Omental fat pad (tissue), 4 donors: ENCODE measurements at places on chromosomes 12 and 14.
A peak's percentile ranks its signal among the peaks of the same experiment; 100 is the strongest.

- DNase-seq: no peak
These were observed 29.5 kb downstream of the CEP170B start for GRCh38 chr14:104894331-104895206.

DNA sequence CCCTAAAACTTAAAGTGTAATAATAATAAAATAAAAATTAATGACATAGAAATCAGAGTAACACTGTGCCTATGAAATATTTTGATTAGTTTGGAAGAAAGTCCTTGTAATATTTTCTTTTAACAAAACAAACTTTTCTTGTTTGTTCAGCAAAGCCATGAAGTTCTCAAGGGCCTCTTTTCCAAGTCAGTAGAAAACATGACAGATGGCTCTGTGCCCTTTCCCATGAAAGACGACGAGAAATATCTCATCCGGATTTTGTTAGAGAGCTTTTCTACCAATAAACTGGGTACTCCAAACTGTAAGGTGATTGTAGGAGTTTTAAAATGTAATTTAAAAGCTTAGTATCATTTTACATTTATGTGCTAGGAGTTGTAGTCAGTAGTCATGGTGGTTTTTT, 54.5 kb upstream of the ASPG start:
- no peak for DNase-seq

- no peak for DNase-seq
These were observed 160.6 kb upstream of the SYT1 start for GRCh38 chr12:78703820-78704525.

DNA sequence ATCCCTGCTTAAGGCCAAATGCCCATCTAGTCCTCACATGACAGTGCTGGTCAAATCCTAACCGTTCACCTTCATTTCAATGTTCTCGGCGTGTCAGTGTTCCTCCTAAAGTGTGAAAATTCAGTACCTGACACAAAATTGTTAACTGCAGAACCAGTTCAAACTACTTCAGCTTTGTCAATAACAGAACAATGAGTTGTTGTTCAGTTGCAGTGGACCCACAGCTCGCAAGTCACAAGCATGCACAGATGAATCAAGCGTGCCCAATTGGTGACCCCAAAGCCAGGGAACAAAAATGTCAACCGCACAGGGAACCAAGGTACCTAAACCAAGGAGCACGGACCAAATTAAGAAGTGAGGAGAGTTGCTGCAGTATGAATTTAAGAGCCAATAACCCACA, 23.2 kb downstream of the NRDE2 start:
- DNase-seq: no peak

DNA sequence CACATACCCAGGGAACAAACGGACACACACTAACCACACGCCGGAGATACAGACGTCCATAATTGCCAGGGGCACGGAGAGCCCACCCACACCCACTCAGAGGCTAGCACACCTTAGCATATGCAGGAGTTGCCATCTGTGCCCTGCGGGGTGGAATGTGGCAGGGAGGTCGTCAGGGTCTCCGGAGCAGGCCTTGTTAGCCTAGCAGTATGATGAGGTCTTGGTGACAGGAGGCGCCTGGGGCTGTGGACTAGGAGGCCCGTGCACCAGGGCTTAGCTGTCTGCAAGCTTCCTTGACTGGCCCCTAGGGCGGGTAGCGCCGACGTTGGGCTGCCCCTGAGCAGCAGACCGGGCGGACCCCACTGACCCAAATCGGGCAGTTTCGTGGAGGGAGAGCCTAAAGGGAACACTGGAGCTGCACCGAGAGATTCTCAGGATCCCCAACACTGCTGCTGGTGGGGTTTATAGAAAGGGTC, 10.0 kb downstream of the STAC3 start:
- DNase-seq: no peak

GRCh38 chr12:2625289-2625612, 169.5 kb upstream of the FKBP4 start:
- no peak for DNase-seq

- peak; percentile 23 for DNase-seq
These were observed 32.4 kb downstream of the LMO3 start for GRCh38 chr12:16573398-16574077.

GRCh38 chr12:32885831-32886230, 10.7 kb downstream of the PKP2 start:
- no peak for DNase-seq

- no peak for DNase-seq
These were observed 26.4 kb downstream of the TMEM132D start for GRCh38 chr12:129877411-129877810.

GRCh38 chr14:89415159-89415558, 1.9 kb downstream of the FOXN3 start:
- DNase-seq: no peak

DNA sequence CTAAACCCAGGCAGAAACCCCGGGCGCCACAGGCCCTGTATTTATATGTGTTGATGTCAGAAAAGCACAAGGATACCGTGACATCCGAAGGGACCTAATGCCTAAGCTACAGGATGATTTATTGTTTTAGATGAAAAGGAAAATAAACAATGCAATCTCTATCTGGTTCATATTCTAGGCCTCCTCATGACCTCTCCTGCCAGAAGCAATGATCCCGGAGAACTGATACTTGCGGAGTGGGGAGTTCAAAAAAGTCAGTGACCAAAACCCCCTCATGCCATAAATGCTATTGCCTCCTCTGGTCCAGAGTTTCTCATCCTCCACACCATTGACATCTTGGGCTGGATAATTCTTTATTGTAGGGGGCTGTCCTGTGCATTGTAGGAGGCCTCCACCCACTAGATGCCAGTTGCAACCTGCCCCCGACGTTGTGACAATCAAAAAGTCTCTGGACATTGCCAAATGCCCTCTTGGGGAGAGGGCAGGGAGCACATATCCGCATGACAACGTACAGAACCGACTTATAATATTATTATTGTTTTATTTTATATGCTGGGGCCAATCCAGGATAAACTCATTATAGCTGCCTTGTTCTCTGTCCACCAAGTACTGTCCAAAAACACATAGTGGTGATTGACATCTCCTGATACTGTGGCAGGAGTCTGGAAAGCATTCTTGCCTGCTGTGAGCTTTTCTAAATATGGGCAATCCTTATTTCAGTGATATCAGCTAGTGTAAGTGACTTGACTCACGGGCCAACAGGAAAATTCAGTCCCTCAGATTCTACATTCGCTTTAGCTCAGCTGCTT, 1.1 kb upstream of the CSRP2 start:
- DNase-seq: no peak

- no peak for DNase-seq
These were observed 2.4 kb upstream of the JDP2 start for GRCh38 chr14:75425446-75425845.

- no peak for DNase-seq
These were observed 286.0 kb downstream of the ZFP36L1 start for GRCh38 chr14:68506645-68507419.

DNA sequence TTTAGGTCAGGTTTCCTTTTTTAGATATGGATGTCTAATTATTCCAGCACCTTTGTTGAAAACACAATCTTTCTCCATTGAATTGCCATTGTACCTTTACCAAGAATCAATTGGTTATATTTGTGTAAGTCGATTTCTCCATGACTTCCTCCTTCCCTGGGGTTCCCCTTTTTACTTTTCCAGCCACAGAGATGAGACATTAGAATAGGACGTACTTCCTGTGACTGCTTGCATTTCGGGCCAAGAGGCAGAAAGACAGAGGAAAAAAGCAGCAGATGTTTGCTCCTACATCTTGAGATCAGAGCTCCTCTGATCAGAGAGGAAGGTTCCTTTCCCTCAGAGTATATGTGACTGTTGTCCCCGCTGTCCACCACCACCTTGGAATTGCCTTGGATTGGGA, 453.7 kb upstream of the RGS6 start:
- no peak for DNase-seq

DNA sequence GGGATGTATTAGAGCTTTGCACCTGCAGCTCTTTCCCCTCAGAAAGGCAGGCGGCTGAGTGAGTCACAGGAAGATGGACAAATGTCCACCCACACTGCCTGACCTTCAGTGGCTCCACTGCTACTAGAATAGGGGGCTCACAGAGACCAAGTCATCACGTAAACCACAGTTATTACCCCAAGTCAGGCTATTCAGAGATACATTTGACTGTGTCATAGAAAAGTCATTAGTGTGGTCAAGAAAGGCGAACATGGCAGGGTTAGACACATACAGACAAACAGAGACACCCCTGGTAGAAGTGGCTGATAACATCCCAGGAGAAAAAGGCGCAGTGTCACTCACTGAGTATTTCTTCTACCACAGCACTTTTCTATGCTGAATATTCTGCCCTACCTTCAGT, 36.0 kb downstream of the GCH1 start:
- no peak for DNase-seq

GRCh38 chr12:57214398-57214781, 2.2 kb upstream of the NXPH4 start:
- DNase-seq: no peak

DNA sequence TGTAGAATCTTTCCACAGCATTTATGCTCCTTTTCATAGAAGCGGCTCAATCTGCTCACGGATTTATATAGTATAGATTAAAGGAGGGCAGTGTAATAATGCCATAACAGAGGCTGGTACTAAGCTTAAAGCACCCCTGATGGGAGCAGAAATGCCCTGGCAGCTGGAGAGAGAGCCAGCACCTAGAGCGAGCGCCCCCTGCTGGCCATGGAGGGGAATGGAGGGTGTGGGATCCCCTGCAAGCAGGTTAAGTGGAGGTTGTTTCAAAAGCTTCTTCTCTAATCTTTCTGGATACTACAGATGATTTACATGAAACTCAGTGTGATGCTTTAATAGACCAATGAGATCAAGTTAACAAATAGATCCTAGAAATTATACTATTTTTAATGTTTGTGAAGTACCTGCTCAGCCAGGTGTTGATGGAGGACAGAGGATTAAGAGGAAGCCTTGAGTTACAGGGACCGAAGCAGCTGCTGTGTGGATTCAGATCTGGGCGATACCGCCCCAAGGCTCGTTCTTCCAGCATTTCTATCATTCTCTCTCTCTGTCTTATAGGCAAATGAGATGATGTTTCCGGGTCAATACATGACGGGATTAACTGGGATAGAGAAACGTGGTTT, 1519.3 kb upstream of the TMEM132C start:
- peak; percentile 27 for DNase-seq

GRCh38 chr12:31005256-31005943, 68.3 kb upstream of the DDX11 start:
- no peak for DNase-seq

GRCh38 chr12:90896821-90897220, 58.2 kb downstream of the CCER1 start:
- DNase-seq: no peak

- no peak for DNase-seq
These were observed 23.2 kb upstream of the JPH4 start for GRCh38 chr14:23601845-23602180.

- DNase-seq: no peak
These were observed 145.8 kb downstream of the TMEM117 start for GRCh38 chr12:43981726-43982125.

GRCh38 chr14:100370003-100370402, 46.9 kb downstream of the SLC25A47 start:
- no peak for DNase-seq

DNA sequence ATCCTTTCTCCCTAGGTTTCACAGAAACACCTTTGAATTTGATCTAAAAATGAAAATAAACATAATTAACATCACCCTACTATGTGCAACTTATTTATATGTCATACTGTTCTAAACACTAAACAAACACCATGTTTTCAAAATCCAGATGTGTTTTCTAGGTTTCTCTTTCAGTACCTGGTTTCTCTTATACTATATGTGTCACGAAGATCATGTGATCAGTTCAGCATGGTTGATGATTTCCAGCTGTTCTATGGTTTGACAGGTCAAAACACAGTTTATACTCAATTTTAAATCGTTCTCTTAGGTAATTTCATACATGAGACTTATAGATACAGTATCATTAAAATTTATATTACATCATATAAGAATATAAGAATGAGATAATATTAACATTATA, 373.1 kb downstream of the SOX5 start:
- DNase-seq: no peak

GRCh38 chr12:24741216-24741615, 207.7 kb downstream of the BCAT1 start:
- DNase-seq: no peak

GRCh38 chr12:25828188-25828587, 130.3 kb upstream of the RASSF8 start:
- DNase-seq: no peak

- DNase-seq: no peak
These were observed 444.1 kb upstream of the TMEM132C start for GRCh38 chr12:127822809-127823411.

DNA sequence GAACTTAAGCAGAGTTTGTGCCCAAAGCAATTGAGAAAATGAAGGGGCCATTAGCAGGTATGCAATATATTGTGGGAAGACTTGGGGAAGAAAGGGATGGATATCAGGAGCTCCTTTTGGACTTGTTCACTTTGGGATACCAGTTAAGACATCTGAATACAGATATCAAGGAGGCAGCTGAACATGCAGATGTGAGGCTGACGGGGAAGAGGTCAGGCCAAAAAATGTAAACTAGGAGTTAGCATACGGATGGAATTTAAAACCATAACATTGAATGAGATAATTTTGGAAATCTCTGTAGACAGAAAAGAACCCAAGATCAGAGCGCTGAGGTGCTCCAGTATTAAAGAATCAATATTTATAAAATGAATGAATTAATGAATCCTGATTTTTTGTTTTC, 53.4 kb downstream of the OSBPL8 start:
- DNase-seq: no peak

GRCh38 chr14:62431496-62431895, 613.8 kb downstream of the KCNH5 start:
- DNase-seq: no peak

- no peak for DNase-seq
These were observed 19.1 kb downstream of the BBS10 start for GRCh38 chr12:76329159-76329558.

DNA sequence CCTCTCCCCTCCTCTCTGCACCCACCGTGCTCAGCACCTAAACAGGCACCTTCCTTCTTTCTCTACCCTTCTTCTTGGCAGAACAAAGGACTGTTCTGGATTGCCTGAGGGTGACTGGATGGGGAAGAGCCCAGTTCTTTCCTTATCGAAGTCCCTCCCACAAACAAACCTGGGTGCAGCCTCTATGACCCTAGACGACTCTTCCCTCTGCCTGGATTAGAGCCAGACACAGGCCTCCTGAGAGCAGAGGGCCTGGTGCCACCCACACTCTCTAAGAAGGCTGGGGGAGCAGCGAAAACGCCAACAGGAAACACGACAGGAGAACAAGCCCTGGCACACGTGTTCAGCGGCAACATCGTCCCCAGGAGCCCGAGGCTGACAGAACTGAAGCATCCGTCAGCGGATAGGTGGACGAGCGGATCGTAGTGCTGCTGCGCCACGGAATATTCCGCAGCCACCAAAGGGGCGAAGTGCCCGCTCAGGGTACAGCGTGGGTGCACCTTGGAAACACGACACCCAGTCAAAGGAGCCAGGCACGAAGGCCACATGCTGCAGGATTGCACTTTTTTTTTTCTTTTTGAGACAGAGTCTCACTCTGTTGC, 38.0 kb downstream of the RIMBP2 start:
- DNase-seq: no peak

DNA sequence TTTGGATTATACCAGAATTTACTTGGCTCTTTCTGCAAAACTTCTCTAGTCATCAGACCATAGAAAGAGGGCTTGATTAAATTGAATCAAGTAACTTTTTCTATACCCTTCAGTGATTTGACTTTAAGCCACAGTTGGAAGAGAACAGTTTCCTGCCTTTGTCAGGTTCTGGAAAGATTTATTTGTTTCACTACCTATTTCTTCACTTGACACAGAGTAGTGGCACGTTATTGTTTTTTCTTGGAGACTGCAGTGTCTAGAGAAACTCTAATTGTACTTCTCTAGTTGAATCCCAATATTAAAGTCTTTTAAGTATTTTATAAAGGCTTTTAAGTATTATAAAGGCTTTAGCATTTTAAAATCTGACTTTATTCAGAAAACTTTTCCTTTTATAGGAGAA, 138.1 kb downstream of the TMEM117 start:
- no peak for DNase-seq
